Activated CD4-positive, alpha-beta T cell treated with anti-CD3 and anti-CD28 coated beads, Interleukin-2, amount 50 U/mL, for 4 hours (primary cell): ENCODE measurements at places on chromosomes 6 and 20.

GRCh38 chr20:25018425-25018824 lies 25.9 kb upstream of the APMAP start:
- no peak for DNase-seq

DNA sequence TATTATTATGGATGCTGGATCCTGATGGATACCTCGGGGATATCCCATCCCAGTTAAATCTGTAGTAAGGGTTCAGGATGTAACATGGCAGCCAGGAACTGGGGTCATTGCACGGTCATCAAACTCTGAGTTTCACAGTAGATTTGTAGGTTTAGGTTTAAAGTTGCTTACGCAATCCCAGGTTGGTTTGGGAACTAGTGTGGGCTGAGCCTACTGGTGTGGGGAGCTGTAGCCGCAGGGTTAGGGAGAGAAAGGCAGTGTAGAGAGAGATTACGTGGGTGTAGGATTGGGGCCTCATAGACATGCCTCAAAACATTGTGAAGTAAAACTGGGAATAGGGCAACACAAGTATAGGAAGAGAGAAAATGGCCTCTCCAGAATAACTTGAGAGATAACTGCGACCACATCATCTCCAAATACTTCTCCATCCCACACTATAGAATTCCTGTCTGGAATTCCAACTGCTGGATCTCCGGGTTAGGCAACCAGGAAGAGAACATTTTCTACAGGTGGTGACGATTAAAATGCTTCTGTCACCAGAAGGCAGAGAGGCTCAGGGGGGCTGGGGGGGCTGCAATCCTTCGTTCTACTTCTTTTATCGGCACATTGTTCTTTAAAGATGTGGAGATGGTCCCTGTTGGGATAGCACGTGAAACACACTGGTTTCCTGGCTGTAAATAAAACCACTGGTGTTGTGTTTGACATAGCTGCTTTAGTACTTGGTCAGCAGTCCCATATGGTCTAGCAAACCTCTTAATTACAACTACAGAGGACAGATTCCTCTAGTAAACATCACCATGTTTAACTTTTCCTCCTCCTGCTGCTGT lies 44.9 kb upstream of the TMEM170B start:
- no peak for DNase-seq

- DNase-seq, result peak; percentile 22
Observed at GRCh38 chr6:151723152-151723551, 84.3 kb upstream of the ESR1 start.

- no peak for DNase-seq
Observed at GRCh38 chr20:5374171-5374570, 57.4 kb upstream of the PROKR2 start.

DNA sequence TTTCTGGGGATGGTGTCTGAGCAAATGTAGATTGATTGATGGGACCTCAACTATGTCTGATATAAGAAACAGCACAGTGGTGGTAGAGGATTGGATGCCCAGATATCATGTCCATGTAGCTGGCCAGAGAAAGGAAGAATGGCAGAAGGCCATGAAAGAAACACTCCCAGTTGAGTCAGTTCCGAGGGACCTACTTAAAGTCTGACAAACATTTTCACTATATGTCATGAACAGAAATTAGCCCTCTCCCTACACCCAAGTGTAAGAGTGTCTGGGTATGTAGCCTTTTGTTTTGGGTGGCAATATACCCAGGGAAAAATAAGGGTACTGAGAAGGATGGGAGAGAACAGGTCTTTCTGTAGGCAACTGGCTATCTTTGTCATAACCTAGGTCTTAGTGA lies 434.2 kb downstream of the BCKDHB start:
- no peak for DNase-seq

DNA sequence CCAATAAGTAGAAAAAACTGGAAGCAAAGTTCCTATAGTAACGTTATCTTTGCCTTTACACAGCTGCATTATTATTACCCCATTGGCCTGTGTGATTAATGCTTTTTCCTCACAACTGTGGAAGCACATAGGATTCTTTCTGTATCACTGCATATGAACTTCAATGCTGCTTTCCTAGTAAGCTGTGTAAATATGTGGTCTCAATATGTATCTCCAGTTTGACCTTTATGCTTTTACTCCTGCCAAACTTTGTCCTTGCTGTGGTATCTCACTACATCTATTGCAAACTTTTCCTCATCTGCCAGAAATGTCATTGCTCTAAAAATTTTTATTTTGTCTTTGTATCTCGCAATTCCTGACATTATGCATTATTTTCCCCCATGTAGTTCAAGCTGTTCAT lies 168.6 kb downstream of the ZFAND3 start:
- no peak for DNase-seq

DNA sequence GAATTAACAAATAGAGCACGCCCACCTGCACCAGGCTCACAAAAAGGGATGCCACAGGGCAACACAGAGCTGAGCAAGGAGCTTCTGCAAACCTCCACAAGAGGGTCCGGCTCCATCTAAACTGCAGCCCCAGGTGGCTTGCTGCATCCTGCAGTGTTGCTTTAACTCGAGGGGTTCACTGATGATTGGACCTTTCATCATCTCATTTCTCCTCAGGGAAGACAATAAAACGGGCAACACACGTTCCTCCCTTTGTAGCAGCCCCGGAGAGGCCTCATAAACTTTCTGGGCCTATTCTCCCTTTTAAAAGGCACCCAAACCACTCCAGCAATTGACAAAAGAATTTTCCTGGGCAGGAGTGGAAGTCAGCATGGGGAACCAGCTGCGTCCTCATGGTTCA lies 161.5 kb upstream of the CDH4 start:
- no peak for DNase-seq

DNA sequence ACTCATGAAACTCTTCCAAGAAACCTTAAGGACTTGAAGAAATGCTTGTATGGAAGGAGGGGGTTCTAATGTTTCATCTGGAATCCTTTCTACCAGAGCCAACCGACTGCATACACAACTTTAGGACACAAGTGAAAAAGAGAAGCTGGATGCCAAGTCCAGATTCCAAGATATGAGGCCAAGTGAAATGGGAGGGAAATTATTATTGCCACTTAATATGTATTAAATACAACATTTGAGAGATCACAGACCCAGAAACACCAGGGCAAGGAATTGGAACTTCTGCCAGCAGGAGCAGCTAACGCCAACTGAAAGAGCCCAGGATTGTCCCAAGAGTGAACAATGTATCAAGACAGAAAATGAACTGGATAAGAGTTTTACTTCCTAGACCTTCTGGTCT lies 144.2 kb downstream of the ARHGAP18 start:
- no peak for DNase-seq

DNA sequence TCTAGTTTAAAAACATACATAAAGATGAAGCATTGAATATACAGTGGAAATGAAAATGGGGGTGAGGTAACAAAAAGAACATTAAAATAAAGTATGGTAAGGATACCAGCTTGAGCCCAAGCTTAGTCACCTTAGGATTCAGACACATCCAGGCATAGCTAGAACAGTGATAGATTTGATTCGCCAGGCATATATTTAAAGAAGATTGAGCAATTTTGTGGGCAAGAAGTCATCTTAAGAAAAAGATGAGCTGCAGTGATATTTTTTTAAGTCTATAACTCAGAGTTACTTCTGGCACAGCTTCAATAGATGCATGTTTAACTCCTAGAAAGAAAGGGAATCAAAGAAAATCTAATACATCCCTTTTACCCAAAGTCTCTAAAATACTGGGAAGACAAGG lies 97.9 kb downstream of the BMP5 start:
- DNase-seq, result no peak

DNA sequence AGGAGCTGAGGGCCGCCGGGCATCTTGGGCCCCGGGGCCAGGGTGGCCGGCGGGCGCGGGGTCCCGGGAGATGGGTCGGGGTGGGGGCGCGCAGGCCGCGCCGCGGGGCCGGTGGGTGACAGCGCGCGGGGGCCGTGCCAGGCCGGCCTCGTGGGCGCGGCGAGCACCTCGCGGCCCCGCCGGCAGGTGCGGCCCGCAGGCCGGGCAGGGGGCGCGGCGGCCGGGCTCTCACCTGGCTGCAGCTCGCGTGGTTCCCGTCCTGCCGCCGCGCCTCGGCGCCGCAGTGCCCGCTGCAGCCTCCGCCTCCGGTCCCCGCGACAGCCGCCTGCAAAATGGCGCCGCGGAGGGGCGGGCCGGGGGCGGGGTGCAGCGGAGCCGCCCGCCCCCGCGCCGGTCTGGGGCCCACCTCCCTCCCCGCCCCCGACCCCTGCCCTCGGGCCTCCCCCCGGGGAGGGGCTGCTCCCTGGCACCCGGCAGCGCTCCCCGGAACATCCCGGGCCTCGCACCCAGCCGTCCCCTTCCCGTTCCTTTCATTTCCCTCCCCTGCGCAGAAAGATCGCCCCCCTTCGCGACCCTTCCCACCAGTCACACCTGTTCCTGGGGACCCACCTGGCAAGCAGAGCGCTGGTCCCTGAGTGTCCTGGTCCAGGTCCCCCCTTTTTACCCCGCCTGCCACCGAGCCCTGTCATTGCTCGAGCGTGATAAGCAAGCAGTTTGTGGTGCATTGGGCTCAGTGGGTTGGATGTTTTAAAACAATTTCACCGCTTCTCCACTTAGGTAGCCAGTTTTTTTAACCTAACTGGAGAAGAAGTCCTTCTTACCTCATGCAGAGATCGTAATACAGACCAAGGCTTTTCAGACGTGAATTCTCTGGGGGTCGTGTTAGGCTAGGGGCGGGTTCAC lies at the start of gene SLC23A2:
SLC23A2 (minus strand) TSS at position 337 of the 903 bp plus-strand sequence. CDS start 68,948 bp downstream, outside the sequence.
- peak; percentile 53 for DNase-seq

DNA sequence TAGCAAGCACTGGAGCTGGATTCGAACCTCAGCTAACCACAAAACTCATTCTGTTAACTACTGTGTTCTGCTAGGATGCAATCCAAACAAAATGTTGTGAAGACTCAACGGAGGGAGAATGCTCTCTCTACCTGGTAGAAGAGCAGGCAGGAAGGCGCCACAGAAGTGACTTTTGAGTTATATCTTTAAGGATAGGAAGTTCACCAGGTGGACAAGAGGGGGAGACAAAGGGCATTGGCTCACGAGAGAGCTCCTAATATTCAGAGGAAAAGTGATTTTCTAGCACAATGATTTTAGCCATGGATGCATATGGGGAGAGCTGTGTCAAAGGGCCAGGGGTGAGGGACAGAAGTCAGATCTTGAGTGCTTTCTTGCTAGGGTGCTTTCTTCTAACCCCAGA lies 108.4 kb upstream of the MAFB start:
- no peak for DNase-seq

DNA sequence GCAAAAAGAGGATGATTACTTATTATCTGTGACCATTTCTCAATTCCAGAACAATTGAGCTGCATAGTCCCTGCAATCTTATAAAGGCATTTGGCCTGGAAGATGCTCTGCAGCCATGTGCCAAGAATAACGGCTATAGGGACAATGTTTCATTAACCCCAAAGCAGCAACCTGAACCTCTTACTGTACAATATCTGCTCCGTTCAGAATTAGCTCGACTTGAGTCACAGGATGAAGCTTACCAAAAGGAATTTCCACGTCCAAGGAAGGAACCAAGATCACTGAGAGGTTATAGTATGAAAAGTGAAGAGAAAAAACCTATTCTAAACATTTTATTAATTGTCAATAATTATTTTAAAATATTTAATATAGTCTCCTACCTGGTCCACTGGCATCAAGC lies 167.3 kb upstream of the GMDS start:
- DNase-seq, result no peak

DNA sequence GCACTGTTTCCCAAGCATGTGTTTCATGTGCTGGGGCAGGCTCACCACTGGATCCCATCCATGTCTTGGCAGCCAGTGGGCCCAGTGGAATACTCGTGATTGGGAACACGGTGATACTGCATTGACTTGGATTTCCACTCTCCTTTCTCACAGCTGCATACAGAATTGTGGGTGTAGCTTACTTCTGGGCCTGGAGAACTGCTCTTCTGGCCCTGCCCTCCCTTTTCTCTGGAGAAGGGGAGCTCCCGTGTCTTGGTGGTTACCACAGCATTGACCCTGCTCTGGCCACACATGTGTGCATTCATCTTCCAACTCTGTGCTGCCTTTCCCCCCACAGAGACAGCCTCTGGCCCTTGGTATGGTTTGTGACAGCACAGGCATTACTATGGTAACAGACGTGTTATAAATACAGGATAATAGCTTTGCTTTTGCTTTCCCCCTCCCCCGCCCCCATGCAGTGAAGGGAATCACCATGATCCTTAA lies 21.6 kb downstream of the SOBP start:
- DNase-seq, result no peak

DNA sequence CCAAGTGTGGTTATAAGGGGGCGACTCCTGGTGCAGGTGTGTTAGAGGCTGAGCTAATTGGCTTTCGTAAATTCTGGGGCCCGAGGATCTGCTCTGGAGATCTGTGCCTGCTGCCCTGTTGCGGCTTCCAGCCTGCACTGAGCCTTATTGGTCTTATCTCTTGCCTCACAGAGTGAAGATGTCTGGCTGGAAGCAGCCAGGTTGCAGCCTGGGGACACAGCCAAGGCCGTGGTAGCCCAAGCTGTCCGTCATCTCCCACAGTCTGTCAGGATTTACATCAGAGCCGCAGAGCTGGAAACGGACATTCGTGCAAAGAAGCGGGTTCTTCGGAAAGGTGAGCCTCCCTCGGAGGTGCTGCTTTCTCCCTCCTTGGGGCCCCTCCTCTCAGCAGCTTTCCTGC lies 20.0 kb downstream of the PRPF6 start:
- no peak for DNase-seq
